Aorta (tissue), 5 donors: ENCODE measurements at places on chromosomes 2 and 18. TPM values are rescaled to one million over a fixed set of nuclear protein-coding genes. Genes with fewer than 3 reads are reported as not detected.

DNA sequence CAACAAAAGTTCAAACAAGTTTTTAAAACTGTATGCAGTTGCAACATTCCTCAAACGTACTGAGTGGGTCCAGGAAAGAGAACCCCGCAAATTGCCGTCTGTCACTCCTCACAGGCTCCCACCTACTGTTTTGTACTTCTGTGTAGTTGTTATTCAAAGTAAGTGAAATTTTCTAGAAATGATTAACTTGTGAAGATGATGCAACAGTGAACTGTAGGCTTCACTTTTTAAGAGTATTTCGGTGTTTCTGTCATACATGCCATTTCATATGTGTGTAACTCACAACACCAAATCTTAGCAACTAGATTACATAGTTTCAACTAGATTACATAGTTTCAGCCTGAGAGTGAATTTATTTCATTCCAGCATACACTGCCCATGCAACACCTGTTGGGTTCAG is 226.0 kb upstream of the TANK start:
- no peak for DNase-seq

Gene LRRTM4
- total RNA-seq: 2.7 TPM

DNA sequence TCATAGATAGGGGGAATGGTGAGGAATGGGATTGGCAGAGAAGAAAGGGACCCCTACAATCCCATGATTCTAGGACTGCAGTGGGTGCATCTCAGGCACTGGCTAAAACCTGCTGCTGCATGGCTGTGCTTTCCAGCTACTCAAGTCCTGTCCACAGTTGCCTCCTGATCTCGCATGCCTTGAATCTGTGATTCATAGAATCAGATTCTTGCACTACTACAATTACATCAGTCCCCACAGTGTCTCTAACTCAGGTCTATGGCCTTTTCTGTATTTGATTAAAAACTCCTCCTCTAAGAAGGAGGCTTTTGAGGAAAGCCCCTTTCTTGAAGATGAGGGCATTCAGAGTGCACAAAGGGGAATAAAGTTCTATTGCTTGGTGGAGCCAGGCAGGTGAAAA is 117.4 kb downstream of the LRATD1 start:
- no peak for DNase-seq

- DNase-seq: no peak
Observed at GRCh38 chr2:14756122-14756541, 123.6 kb downstream of the LRATD1 start.

Gene SCN3A
- 2.4 TPM for total RNA-seq

Gene DCC
- total RNA-seq: 0.78 TPM

GRCh38 chr2:56263876-56264275 is 80.1 kb downstream of the CCDC85A start:
- no peak for DNase-seq

Gene GAREM1
- total RNA-seq: 10.7 TPM

GRCh38 chr2:202638721-202639120 is 4.0 kb downstream of the FAM117B start:
- DNase-seq: no peak
